CD8-positive, alpha-beta memory T cell (primary cell): ENCODE measurements at places on chromosomes 3 and 15. TPM values are rescaled to one million over a fixed set of nuclear protein-coding genes. Genes with fewer than 3 reads are reported as not detected.
A peak's percentile ranks its signal among the peaks of the same experiment; 100 is the strongest.

DNA sequence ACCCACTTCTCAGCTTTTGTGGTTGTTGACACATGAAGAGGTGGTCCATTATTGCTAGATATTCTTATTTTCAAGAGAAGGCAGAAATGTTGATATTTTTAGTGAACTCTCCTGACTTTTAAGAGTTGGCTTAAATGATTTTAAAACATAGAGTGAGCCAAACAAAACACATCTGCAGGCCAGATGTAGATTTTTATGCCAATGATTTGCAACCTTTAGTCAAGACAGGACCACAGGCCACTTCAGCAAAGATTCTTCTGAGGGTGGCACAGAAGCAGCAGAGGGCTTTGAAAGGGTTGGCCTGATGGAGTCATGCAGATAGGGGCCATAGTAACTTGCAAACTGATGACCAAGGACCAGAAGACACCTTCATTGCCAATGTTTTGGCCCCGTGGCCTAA lies 276.5 kb upstream of the P2RY1 start:
- DNase-seq = no peak

- DNase-seq = no peak
Observed at GRCh38 chr3:39434574-39434973, 28.1 kb downstream of the RPSA start.

GRCh38 chr3:193971261-193971751 lies 164.6 kb upstream of the HES1 start:
- no peak for DNase-seq

- DNase-seq = no peak
Observed at GRCh38 chr3:105553851-105554250, 187.1 kb downstream of the ALCAM start.

- DNase-seq = no peak
Observed at GRCh38 chr3:4987538-4988296, 8.5 kb downstream of the BHLHE40 start.

DNA sequence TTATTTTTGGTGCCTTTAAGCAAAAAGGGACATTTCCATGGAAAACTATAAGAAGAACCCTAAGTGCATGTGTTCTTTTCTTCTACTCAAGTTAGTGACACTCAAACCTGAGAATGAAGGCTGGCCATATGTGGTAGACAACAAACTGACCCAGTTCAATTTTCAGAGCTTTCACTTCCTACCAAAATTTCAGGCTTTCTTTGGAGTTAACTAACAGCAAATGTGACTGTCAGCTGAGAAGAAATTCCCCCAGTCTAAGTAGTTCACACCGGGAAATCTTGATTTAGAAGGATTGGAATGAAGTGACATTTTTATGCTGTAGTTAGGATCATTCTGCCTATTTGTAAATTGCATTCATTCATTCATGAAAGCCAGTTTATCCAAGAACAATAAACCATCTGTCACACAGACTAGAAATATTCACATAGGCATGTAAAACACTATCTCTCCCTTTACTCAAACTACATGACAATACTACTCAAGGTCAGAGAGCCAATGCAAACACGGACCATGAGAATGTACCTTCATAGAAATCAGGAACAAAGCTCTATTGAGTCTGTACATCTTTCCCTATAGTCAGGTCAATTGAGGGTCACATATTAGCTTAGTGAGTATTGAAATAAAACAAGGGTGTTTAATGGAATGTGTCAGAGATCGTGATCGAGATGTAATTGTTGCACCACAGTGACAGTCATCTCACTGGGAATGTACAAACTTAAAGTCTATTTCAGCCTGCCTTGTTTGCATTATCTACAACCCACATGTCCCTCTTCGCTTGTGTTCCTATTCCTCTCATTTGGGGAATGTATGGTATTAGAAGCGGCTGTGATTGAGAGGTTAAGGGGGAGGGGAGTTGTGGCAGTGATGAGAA lies 113.8 kb upstream of the TGFBR2 start:
- DNase-seq = no peak

- DNase-seq = no peak
Observed at GRCh38 chr3:45746777-45747622, 49.3 kb downstream of the SLC6A20 start.

GRCh38 chr3:169028716-169029115 lies 634.8 kb downstream of the MECOM start:
- DNase-seq = no peak

DNA sequence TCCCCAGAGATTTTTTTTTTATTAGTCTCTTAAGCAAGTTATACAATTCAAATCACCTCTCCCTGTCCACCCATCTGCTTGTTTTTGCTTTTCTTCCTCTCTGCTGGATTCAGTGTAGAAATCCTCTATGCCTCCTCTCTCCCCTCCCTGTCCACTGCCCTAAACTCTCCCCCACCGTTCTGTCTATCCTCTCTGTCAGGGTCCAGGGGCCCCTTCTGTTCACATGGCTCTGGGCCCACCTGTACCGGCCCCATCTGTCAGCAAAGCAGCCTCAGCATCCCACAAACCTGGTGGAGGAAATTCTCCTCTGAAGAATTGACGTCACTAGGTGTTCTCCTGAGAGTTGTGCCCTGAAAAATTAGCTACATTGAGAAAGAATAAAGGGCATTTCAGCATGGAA lies 137.6 kb upstream of the CMC1 start:
- no peak for DNase-seq

DNA sequence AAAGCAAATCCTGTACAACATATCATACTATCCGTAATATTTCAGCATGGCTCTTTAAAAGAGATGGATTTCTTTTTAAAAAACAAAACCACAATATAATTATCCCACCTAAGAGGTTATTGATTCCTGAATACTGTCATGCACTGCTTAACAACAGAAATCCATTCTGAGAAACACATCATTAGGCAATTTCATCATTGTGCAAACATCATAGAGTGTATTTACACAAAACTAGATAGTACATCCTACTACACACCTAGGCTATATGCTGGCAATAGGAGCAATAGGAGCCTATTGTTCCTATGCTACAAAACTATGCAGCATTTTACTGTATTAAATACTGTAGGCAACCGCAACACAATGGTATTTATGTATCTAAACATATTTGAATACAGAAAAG lies 242.0 kb downstream of the NEK10 start:
- DNase-seq = no peak

DNA sequence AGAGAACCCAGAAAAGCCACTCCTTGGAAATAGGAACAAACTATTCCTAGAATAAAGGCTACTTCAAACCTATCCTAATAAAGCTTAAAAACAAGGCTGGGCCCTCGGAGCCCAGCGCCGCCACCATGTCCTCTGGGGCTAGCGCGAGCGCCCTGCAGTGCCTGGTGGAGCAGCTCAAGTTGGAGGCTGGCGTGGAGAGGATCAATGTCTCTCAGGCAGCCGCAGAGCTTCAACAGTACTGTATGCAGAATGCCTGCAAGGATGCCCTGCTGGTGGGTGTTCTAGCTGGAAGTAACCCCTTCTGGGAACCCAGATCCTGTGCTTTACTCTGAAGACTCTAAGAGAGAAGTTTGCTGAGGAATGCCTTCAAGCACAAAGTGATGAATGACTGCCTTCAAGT lies 63.2 kb downstream of the ADAM10 start:
- DNase-seq = no peak

- no peak for DNase-seq
Observed at GRCh38 chr3:187746442-187747281, 1.4 kb upstream of the BCL6 start.

DNA sequence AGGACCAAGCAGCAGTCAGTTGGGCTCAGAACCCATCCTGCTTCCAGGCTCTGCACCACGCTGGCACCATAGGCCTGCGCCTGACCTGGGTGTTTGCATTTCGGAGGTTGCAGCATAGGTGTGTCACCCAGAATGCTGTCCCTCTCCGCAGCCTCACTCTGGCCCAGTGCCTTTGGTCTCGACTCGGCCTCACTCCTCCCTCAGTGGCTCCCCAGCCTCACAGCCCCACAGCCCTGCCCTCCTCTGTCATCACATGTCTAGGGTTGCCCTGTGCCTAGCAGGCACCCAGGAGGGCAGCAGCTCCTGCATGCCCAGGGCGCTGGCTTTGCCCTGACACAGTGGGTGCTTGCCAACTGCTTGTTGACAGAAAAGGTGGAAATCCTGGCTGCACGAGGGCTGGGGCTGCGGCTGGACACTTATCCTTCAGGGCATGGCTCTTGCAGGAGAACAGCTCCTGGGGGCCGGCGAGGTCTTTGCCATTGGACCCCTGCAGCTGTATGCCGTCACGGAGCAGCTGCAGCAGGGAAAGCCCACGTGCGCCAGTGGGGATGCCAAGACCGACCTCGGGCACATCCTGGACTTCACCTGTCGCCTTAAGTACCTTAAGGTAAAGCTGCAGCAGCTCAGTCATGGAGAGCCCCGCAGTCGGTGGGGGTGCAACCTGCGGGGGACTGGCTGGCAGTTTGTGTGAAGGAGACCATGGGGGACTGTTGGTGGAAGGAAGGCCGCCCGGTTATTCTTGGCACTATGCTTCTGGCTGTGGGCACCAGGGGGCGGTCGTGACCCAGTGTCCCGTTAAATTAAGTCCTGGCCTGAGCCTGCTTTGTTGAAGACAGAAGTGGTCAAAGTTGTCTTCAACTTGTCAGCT lies 16.2 kb downstream of the NISCH start:
- no peak for DNase-seq

GRCh38 chr3:13346481-13347389 lies 73.4 kb downstream of the NUP210 start:
- peak; percentile 74 for DNase-seq

- DNase-seq = no peak
Observed at GRCh38 chr3:38203690-38204089, 38.4 kb downstream of the OXSR1 start.

Gene TRH
- not detected for polyA plus RNA-seq

Gene CPLX3
- polyA plus RNA-seq = not detected

Gene ZNF654
- polyA plus RNA-seq = 11.6 TPM

Gene CLDN16
- not detected for polyA plus RNA-seq

Gene RLBP1
- not detected for polyA plus RNA-seq

Gene STXBP5L
- not detected for polyA plus RNA-seq

Gene SLC24A5
- polyA plus RNA-seq = not detected

Gene CIB2
- 2.0 TPM for polyA plus RNA-seq

Gene MKRN3
- 3.0 TPM for polyA plus RNA-seq
